ENCODE measurements at places on chromosomes 3 and 15.

- no peak for DNase-seq
These were observed 118.8 kb downstream of the SST start for GRCh38 chr3:187551416-187551815.

DNA sequence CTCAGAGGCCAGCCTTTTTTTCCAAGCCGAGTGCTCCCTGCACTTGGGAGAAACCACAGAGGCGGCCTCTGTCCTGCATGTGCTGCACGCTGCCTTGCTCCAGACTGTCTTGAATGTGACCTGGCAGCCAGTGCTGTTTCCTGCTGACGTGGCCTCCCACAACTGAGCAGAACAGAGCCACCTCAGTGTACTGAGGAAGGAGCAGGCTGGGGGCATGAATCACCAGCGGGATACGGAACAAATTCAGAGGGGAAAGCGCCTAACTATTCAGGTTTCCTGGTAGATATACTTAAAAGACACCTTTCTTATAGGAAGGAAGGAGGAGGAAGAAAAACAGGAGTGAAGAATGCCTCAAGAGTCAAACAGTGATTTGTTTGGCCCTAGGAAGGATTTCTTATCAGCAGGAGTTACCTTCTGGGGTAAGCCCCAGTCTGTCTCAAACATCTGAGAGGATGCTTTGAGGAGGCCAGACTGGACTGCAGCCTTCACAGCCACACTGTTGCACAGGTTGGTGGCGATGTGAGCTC lies 114.0 kb downstream of the FNDC3B start:
- DNase-seq, result no peak

- DNase-seq, result no peak
These were observed 5.8 kb downstream of the ZNF80 start for GRCh38 chr3:114231616-114232015.

- no peak for DNase-seq
These were observed 137.6 kb upstream of the CMC1 start for GRCh38 chr3:28103861-28104260.

GRCh38 chr15:30953731-30954378 lies 37.6 kb downstream of the MTMR10 start:
- DNase-seq, result no peak

DNA sequence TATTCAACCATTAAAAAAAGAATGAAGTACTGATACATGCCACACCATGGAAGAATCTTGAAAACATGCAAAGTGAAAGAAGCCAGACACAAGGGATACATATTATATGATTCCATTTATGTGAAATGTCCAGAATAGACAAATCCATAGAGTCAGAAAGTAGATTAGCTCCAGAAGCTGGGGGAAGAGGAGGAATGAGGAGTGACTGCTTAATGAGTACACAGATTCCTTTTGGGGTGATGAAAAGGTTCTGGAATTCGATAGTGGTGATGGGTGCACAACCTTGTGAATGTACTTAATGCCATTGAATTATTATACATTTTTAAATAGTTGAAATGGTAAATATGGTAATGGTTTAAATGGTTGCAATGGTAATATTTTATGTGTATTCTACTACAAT lies 90.6 kb upstream of the SPATA12 start:
- DNase-seq, result no peak

- DNase-seq, result no peak
These were observed 103.9 kb downstream of the SNRK start for GRCh38 chr3:43390255-43390588.

- DNase-seq, result no peak
These were observed 40.9 kb upstream of the IDH2 start for GRCh38 chr15:90143166-90143655.

DNA sequence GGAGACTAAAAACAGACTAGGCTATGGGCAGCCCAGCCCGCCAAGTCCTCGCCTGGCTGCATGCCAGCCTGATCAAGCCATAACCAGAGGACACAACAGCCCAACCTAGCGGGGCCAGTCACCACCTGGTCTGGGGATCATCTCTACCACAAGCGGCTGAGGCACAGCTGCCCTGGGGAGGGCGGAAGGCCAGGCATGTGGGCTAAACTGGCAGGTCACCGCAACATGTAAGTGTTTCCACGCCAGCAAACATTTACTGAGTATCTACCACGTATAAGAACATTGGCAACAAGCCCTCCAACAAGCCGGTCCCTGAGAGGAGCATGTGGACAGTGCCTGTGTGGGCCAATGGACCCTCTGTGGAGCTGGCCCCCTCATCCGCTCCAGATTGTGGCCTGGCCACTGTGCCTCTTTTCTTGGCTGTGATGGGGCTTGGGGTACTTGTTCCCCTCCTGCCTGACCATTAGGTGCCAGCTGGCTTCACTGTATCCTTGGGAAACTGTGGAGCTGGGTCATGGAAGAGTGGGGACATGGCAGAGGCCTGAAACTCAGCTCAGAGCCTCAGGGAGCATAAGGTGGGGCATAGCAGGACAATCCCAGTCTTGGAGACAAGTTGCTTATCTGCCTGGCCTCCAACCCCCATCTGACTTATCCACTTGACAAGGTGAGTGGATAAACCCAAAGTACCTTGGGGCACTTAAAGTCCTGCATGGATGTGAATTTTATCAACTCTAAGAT lies 9.0 kb downstream of the UBXN7 start:
- DNase-seq, result no peak

GRCh38 chr3:186171521-186171920 lies 62.6 kb upstream of the ETV5 start:
- no peak for DNase-seq

- no peak for DNase-seq
These were observed 84.8 kb upstream of the WNT5A start for GRCh38 chr3:55571913-55572312.

- DNase-seq, result no peak
These were observed 166.6 kb downstream of the ANO10 start for GRCh38 chr3:43455233-43455632.

DNA sequence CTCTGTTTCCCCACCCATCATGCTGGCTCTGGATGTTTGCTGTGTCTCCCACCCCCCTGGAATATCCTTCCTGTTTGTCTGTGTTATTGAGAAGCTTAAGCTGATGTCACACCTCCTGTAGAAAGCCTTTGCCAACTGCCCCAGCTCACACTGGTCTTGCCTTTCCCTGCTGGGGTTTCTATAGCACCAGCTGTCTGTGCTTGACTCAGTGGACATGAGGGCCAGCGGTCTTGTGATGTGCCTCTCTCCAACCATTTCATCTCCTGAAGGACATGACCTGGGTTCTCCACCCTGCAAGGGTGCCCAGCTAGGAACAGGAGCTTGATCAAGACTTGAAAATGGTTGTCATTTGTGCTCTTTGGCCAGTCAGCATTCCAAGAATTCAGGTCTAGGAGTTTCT lies 14.7 kb downstream of the TMEM40 start:
- DNase-seq, result no peak

DNA sequence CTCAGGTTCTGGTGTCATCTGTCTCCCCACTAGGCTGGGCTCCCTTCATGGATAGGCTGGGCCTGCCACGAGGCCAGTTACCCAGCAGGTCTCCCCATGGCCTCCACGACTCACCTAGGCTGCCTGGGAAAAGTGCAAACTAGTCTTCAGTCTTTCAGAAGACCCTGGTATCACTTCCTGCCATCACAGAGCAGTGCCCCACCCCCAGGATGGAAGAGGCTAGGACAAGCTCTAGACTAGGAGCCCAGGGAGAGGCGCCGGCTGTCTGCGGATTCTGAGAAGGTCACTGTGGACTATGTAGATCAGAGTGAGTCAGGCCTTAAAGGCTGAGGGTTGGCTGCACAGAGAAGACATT lies 63.7 kb downstream of the CORO2B start:
- no peak for DNase-seq

DNA sequence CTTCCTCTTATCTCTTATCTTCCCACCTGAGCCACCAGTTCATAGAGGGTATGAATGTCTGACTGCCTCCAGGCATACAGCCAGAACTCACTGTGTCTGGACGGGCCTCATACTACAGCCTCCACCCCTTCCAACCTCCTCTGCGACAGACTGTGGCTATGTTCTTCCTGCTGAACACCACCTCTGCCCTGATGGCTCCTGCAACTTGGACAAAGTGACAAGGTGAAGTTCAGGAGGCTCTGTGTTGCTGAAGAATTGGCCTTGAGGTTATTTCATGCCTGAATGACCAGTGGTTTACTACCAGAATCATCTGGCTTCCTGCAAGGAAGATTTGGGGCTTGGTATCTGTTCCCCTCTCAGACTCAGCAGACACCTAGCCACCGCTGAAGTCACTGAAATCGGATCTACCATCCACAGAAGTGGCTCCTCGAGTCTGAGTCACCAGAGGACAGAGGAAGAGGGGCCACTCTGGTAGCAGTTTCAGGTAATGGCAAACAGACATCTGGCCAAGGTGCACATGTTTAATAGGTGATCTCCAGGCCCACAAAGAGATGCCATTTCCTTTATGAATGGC lies 14.2 kb upstream of the ULK3 start:
- DNase-seq, result no peak

GRCh38 chr3:196837819-196838420 lies 29.8 kb upstream of the SENP5 start:
- DNase-seq, result peak; percentile 3

GRCh38 chr3:22858486-22858885 lies 344.6 kb upstream of the UBE2E2 start:
- no peak for DNase-seq

DNA sequence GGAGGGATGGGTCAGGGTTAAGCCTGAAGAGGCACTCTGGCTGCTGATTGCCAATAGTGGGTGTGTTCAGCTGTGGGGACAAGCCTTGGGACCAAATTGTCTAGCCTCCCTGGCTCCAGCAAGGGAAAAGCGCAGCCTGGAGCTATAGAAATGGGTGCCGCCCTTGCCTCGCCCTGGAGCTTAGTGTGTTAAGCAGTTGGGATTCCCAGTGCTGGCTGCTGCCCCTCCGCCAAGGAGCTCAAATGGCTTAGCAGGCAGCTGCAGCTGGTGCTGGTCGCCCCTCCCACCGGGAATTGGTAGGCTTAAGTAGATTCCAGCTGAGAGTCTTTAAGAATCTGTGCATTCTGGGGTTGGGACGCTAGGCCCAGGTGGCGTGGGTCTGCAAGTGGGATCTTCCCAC lies 662.9 kb upstream of the TBL1XR1 start:
- no peak for DNase-seq

- no peak for DNase-seq
These were observed 36.0 kb downstream of the RAB27A start for GRCh38 chr15:55253580-55253979.

DNA sequence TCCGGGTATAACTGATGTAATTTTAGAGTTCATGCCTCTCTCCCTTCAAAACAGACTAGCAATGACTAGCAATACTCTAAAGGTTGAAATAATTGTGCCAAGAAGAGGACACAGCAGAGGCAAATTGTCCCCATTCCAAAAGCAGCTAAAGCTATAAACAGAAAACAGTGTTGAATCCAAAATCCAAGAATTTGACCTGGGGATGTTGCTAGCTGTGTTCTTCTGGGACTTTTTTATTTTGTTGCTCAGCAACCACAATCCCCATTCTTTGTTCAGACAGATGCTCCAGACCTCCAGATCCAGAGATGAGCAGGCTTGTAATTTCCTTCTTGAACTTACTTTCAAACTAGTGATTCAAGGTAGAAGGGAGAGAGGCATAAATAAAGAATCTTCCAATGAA lies 191.5 kb downstream of the FOXB1 start:
- no peak for DNase-seq

DNA sequence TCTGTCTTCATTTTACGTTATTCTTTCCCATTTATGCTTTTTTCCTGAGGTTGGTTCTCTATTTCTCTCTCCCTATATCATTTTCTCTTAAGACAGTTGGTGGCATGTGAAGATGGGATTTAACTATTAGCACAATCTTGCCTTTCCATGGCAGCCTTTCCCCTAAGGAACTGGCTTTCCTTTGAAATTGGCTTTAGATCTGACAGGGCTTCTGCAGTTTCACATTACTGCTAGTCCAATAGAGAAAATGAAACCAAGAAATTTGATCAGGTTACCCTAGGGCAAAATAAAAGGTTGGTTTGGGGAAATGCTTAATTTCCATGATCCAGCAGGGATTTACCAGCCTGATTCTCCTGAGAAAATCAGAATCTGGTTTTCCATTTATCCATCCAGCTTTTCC lies 22.7 kb upstream of the CHL1 start:
- DNase-seq, result no peak

DNA sequence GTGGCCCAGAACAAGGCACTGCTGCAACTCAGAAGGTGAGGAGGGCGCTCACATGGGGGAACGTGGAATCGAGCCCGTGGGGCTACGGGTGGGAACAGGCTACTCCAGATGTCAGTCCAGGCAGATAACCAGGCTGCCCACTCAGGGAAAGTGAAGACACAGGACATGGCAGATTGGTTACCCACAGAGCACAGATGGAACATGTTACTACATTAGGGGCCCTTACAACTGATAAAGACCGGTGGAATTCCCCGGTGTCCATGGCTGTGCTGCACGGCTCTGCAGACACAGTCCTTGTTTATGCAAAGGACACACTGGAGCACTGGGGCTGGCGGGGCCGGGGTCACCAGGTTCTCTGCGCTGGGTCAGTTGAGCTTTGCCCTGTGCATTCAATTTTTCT lies 36.9 kb downstream of the PCSK6 start:
- no peak for DNase-seq

GRCh38 chr15:74792227-74793016 lies 10.5 kb downstream of the CSK start:
- no peak for DNase-seq

DNA sequence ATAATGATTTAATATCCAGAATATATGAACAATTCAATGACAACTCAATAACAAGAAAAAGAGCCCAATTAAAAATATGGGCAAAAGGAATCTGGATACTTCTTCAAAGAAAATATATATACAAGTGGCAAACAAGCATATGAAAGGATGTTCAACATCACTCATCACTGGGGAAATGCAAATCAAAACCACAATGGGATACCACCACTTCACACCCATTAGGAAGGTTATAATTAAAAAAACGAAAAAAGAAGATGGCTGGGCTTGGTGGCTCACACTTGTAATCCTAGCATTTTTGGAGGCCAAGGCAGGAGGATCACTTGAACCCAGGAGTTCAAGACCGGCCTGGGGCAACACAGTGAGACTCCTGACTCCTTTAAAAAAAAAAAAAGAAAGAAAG lies 4.1 kb downstream of the CCDC12 start:
- DNase-seq, result no peak

GRCh38 chr3:147385059-147386012 lies 21.0 kb downstream of the ZIC4 start:
- no peak for DNase-seq

DNA sequence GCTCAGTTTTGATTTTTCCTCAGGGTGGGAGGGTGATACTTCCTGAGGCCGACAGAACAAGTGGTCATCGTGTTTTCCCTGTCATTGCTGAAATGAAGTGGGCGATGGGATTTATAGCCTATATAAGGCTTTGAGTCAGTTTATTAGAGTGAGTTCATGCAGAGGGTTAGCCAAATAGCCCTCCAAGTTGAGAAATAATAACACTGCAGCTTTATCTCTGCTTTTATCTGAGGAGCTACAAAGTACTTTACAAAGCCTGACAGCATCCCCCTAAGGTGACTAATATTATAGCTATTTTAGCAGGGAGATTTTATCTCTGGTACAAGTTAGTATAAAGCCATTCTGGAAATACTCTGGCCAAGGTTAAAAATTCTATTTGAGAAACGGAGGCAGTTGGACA lies 389.6 kb downstream of the MFSD1 start:
- no peak for DNase-seq

- DNase-seq, result no peak
These were observed 48.5 kb upstream of the CHST2 start for GRCh38 chr3:143070977-143071551.

Data from NCI-H187 treated with DMSO at 0.1 percent for 48 hours (cell line).